ENCODE measurements at places on chromosomes 2 and 18. TPM values are rescaled to one million over a fixed set of nuclear protein-coding genes. Genes with fewer than 3 reads are reported as not detected.

CPS1 gene
- 2.5 TPM for polyA plus RNA-seq

CNDP2 gene
- polyA plus RNA-seq = 356 TPM

IFIH1 gene
- polyA plus RNA-seq = 5.6 TPM

ATG16L1 gene
- polyA plus RNA-seq = 20.6 TPM

FSHR gene
- 0.16 TPM for polyA plus RNA-seq

GRCh38 chr2:110832740-110833139 lies 100.4 kb downstream of the ACOXL start:
- no peak for DNase-seq

- DNase-seq = no peak
Measured at GRCh38 chr2:119674711-119675500, 4.1 kb upstream of the TMEM177 start.

GRCh38 chr2:24058564-24059271 lies 9.2 kb downstream of the FKBP1B start:
- no peak for DNase-seq

DNA sequence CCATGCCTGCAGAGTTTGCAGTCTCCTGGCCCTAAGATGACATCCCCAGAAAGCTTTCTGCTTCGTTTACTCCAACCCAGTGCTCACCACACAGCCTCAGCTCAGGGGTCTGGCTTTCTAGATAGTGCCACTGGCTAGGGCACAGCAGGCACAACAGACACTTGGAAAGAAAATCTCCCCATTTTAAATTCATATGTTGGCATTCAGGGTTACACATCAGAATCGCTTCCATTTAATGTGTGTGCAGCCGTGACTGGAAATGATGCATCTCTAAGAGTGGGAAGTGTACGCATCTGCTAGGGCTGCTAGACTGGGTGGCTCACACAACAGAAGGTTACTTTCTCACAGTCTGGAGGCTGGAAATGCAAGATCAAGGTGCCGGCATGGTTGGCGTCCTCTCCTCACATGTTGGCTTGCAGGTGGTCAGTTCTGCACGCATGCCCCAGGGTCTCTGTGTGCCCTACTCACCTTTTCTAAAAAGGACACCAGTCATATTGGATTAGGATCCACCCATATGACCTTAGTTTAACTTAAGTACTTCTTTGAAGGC lies 329.4 kb upstream of the RAB12 start:
- no peak for DNase-seq

GRCh38 chr2:188414869-188415753 lies 123.4 kb downstream of the GULP1 start:
- no peak for DNase-seq

DNA sequence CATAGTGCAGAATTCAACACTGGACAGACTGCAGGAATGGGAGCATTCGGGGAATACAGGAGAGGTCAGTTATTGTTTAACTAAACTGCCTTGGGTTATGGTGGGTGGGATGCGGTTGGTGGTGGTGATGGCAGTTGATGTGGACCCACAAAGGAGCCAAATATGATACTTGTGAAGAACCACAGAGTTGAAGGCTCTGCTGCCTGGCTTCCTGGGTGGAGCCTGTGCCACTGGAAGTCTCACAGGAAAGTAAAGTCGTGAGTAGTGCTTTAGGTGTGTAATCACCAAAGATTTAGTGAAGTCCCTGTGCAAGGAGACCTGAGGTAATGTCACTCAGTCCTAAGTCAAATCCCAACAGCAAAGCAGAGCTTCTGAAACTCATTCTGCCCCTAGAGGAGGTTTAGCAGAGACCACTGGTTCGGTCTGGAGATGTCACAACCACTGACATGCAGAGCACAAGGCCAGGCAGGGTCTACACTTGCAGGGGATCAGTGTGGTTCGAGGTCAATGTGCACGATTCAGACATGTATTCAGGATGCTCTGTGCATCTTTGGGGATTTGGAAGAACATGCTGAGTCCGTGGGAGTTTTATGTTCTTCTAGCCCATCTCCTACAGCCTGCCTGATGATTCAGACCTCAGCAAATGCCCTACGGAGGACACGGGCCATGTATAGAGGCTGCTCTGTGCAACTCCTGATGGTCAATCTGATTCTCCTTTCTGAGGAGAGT lies 1150.9 kb downstream of the RPIA start:
- no peak for DNase-seq

GRCh38 chr2:237039301-237040031 lies 46.2 kb upstream of the COPS8 start:
- no peak for DNase-seq

DNA sequence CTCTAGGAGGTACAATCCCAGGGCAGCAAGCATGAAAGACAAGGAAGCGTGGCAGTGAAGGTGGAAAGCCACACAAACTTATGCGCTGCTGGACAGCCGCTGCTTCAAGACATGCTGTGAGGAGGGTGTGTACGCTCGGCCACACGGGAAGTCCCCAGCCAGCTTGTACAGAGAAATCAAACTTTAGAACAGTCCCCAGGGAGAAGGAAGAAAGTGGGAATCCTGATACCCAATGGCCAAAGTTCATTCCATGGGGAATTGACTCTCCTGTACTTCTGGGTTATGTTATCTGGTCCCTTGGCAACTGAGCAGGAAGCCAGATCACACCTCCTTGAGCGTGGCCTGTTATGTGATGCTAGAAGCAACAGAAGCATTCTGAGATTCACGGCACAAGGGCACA lies 86.1 kb upstream of the BOD1L2 start:
- no peak for DNase-seq

DNA sequence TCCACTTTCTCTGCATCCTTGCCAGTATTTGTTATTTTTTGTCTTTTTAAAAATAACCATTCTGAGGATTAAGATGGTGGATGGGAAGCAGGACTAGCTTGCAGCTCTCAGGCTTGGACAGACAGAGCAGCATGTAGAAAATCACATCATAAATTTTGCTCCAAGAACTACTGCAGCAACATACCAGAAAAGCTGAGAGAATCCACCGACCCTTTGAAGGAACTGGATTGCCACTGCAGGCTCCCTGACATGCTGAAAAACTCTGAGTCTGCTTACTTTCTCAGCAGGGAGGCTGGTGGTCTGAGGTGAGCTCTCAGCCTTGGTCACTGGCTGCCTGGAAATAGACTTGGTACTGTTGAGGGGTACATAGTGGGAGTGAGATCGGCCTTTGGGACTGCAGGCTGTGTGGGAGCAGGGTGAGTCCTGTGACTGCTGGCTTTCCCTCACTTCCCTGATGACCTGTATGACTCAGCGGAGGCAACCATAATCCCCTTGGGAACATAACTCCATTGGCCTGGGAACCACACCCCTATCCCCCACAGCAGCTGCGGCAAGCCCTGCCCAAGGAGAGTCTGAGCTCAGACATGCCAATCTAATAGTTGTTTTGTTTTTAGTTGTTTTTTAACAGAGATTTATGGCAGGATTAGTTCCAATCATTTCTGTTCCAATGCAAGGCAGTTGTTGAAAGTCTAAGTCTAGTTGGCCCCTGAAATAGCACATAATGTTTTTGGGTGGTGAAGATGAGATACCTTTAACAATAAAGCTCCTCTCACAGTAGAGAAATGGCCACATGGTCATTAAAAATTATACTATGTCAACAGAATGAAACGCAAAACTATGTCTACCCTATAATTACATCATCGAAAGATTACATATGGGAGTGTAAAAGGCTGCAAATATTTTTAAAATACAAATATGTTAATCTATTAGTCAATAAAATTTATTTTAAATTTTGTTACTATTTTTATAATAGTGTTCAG lies 414.2 kb upstream of the CHAC2 start:
- DNase-seq = no peak

- no peak for DNase-seq
Measured at GRCh38 chr2:98037206-98037605, 41.5 kb upstream of the TMEM131 start.

DNA sequence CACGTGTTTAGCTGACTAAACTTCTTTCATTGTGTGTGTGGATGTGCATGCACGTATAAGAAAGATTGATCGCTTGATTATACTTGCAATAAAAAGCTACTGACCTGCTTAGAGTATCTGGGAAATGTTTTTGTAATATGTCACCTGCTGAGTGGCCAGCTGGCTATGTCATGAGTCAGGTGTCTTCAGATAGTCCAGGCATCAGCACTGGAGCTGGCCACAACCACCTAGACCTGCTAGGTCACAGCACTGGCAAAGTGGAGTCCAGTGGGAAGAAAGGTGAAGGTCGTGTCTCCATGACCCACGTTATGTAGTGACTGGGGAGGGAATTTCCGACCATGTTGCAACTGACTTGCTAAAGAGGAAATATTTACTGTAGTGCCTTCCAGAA lies 147.0 kb downstream of the ESCO1 start:
- DNase-seq = no peak
